ENCODE measurements at places on chromosomes 16 and 17. TPM values are rescaled to one million over a fixed set of nuclear protein-coding genes. Genes with fewer than 3 reads are reported as not detected.

The TPPP3 gene
- 3.2 TPM for total RNA-seq

The ITGAD gene
- not detected for total RNA-seq

The ENKD1 gene
- 15.4 TPM for total RNA-seq

The NXPH3 gene
- total RNA-seq, result 3.0 TPM

The KCNJ2 gene
- 0.53 TPM for total RNA-seq

The ADAM11 gene
- total RNA-seq, result 0.53 TPM

The CA5A gene
- not detected for total RNA-seq

The ARHGAP44 gene
- total RNA-seq, result under 0.01 TPM

The CAPNS2 gene
- not detected for total RNA-seq

The AANAT gene
- total RNA-seq, result not detected

The ABCA8 gene
- 23.6 TPM for total RNA-seq

The MMP28 gene
- 6.6 TPM for total RNA-seq

The MYO15B gene
- total RNA-seq, result 0.18 TPM

The CIITA gene
- total RNA-seq, result not detected

The ERCC4 gene
- 11.5 TPM for total RNA-seq

The TOM1L1 gene
- total RNA-seq, result 22.5 TPM

Data from myometrial cell (primary cell).